ENCODE measurements at places on chromosomes 4 and X.
A peak's percentile ranks its signal among the peaks of the same experiment; 100 is the strongest.

DNA sequence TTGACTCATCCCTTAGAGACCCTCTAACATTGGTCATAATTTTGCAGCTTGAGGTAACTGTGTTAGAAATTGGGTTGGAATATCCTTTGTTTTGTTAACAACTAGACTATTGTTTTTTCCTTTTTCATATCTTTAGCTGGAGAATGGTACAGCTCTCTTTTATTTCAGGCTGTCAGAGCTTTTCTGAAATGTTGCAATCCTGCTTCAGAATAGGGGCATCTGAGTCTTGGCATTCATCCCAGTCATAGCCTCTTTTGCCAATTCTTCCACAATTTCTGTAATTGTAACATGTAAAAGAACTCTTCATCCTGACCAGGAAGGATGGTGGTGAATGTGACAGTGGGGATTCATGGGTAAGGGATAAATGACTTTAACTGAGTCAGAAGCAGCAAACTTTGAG lies 128.7 kb downstream of the FHIP1A start:
- DNase-seq, result no peak

DNA sequence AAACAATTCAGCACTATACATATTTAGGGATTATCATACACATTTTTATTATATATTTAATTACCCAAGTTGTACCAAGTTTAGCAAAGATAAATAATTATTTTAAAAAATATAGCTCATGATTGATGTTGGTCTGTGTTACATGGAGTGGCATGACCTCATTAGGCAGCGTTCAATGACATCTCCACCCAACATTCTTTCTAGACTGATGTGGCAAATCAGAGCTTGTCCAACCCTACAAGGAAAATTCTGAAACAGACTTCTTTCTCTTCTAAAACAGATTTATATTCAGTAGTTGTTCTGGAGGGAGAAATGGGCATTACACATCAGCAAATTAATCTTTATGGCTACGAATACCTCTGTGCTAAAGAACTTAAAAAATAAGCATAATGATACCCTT lies 189.7 kb downstream of the PDGFC start:
- DNase-seq, result no peak

DNA sequence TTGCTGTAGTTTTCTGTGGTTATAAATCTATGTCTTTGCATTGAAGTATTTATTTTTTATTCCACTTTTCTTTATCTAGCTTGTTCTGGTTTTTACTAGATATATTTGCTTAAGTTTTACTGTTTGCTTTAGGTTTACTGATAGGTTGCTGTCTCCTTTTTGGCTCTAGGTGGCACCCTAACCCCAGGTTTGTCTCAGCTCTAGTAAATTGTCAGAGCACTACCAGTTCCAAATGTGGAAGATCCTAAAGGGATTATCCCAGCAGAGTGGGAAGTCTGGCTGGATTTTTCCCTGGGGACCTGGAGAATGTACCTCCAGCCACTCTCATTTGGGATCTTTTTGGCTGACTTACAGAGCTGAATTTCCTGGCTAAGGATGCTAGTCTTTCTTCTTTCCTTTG lies 106.1 kb downstream of the PBDC1 start:
- DNase-seq, result peak; percentile 30

GRCh38 chrX:20500171-20500865 lies 233.6 kb upstream of the RPS6KA3 start:
- DNase-seq, result no peak

DNA sequence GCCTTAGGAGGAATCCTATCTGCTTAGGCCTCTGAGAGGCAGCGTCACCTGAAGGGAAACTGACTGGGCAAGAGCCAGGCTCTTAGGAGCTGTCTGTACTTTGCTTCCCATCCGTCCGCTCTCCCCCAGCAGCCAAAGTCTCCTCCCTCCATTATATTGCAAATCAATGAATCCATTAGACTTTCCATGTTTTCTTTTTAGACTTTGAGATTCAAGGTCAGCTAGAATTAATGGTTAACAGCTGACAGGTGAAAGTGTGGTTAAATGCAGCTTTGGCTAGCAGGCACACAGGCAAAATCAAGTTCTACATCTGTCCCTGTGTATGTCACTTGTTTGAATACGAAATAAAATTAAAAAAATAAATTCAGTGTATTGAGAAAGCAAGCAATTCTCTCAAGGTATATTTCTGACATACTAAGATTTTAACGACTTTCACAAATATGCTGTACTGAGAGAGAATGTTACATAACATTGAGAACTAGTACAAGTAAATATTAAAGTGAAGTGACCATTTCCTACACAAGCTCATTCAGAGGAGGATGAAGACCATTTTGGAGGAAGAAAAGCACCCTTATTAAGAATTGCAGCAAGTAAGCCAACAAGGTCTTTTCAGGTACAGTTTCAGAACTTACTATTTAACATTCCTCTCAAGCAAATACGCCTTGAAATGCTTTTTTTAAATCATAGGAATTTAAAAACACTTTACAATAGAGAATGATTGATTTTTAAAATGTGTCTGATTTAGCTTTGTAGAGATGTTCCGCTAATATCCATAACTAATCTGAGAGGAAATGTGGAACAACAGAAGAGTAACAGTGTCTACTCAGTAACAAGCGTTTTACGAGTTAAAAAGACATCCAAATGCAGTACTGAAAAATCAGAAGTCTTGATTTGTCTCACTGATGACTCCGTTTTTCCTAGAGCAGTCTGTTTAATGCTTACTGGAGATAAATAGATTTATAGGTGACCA lies at the start of gene F11:
F11 (plus strand) TSS at position 507 of the 970 bp plus-strand sequence. CDS start 948 bp downstream, outside the sequence.
- DNase-seq, result no peak

DNA sequence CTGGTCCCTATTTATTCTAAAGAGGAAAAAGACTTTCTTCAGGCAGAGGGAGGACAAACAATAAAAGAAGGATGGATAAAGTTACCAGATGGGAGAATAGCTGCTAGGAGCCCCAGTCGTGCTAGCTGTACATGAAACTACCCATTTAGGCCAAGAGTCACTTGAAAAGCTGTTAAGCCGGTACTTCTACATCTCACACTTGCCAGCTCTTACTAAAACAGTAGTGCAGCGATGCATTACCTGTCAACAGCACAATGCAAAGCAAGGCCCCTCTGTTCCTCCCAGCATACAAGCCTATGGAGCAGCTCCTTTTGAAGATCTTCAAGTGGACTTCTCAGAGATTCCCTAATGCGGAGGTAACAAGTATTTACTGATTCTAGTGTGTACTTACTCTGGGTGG lies 1138.8 kb downstream of the ARAP2 start:
- DNase-seq, result peak; percentile 21

GRCh38 chr4:122218762-122219161 lies 66.6 kb downstream of the BLTP1 start:
- no peak for DNase-seq

DNA sequence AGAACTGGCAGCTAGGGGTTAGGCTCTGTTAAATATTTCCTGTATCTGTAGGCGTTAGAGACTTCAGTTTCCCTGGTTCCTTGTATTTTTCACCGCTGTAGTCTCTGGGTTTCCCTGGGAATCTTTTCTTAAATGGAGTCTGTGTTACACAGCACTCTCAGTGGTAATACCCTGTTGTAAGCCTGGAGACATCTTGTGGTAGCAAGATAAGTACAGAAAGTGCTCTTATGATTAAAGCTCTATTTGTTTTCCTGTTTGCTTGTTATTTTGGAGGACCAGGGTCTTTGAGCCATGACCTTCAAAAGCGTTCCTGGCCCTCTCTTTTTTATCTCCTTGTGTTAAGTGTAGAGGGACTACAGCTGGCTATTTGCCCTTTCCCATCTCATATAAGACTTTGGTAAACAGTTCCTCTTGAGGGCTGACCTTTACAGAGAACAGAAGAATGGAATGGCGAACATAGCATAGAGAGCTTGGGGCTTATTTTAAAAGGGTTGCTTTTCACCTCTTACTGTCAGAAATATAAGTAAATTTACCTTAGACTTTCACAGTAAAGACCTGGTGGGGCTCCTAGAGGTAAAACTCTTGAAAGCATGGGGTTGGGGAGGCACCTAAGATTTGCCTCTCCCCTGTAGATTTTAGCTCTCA lies 782.5 kb downstream of the FAT4 start:
- no peak for DNase-seq

DNA sequence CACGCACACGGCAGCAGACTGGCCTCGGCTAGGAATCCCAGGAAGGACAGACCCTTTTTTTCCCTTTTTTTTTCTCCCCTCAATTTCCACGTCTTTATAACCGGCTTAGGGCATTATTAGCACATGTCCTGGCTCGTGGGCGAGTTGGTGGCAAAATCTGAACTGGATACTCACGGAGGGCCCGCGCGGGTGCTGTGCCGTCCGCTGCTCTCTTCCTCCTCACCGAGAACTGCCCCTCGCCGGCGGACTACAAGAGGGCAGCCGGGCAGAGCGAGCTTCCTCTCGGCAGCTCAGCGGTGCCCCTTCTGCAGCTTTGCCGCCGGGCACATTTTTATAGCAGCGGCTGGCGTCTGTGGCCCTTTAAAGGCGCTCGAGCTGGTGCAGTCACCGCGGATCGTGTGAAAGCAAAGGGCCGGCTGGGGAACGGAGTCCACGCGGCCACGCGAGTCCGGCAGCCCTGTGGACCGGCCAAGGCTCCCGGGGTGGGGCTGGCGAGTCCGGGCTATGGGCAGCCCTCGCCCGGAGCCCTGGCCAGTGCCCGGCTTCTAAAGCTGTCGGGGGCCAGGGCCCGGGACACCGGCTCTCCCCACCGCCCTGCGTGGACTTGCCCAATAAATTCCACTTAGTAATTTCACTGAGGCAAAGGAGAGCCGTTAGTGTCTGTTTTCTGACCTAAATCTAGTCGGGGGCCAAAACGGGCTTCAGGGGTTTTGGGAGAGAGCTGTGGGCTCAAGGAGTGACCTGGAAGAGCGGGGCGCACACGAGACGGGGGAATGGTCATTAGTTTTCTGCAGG lies 1.3 kb upstream of the CITED1 start:
- no peak for DNase-seq

- no peak for DNase-seq
Observed at GRCh38 chr4:121541696-121542095, 155.1 kb downstream of the ANXA5 start.

GRCh38 chrX:24761306-24761705 lies 67.6 kb downstream of the POLA1 start:
- DNase-seq, result no peak

- DNase-seq, result no peak
Observed at GRCh38 chr4:73679836-73680235, 59.6 kb upstream of the RASSF6 start.

- no peak for DNase-seq
Observed at GRCh38 chr4:74418063-74418670, 26.8 kb upstream of the AREG start.

GRCh38 chr4:56310401-56311125 lies 76.7 kb downstream of the AASDH start:
- no peak for DNase-seq

DNA sequence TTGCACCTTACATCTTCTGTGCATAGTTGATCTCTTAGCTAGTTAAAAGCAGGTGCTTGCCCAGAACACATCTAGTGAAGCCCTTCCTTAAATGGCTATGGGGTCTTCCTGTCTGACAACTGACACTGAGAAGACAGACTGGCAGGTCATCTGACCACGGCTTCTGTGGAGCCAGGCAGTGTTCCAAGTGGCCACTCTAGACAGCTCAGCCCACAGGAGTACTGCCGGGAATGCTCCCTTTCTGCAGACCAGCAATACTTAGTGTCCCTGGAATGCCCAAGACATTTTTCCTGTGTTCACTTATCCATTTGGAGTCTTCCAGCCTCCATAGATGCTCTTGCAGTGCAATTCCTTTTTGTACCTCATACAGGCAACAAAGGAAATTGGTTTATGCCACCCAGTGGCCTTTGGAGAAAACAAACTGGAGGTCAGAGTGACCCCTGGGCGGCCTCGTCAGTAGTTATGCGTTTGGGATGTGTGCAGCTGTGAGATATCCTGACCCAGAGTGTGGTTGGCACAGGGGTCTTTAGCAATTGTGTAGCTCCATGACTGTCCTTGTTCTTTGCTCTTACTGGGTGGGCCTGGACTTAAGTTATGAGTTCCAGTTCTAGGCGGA lies 335.5 kb downstream of the ARHGAP10 start:
- DNase-seq, result no peak

- no peak for DNase-seq
Observed at GRCh38 chr4:66741081-66741480, 804.2 kb downstream of the CENPC start.

DNA sequence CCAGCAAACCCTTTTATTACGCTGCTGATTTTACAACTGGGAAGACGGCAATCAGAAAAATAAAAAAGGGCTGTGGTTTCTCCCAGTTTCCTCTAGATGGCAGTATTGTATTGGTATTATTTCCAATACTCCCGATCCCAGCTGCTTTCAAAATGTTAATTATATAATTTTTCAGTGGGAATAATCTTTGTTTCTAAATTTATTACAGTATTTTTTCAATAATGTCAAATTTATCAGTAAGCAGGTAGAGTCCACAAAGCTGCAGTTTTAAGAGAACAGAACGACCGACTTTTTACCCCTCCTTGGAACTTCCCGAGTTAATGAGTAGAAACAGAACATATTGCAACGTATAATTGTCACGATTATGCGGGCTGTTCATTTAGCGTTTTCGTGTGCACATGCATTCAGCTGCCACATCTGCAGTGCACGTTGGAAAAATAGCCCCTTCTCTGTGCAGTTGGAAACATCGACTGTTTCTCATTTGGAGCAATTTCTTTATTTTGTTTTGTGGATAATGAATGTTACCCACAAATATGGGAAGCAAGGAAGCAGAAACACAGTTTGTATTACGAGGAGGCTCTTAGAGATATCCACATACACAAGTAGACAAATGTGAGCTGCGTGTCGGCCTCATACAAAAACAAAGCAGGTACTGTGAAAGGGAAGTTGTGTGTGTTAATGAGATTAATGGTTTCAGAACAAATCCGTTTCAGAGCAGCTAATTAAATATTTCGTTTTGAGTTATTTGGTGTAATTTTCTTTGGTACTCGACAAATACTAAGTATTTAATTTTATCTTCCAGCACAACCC lies 188.0 kb downstream of the STIM2 start:
- DNase-seq, result peak; percentile 7

- DNase-seq, result no peak
Observed at GRCh38 chrX:108117988-108118387, 26.4 kb downstream of the ATG4A start.

DNA sequence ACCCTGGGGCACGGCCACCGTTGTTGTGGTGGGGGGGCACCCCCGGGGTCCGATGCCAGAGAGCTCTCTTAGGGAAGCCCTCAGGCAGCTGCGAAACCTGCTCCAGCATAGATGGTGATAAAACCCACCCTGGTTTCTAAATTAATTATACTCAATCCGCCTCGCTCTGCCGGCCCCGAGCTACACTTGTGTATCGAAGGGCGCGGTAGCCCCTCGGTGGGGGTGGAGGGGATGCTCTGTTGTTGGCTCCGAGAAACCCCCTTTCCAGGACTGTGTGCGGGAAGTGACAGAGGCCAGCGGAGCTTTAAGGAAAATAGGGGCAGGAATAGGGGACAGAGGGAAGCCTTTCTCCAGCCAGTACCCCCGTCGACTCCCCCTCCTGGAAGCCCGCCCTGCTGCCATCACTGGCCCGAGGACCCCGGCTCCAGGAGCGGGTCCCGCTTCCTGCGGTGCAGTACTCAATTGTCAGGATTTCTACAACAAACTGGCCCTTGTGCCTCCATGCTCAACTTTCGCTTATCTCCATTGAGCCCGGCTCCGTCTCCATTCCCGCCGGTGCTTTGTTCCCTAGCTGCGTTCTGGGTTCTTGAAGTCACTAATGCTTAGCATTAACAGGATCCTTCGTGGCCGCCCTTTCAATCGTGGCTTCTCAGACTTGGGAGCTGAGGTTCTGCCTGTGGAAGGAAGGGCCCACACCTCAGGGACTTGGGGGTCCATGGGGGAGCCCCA lies 408.2 kb downstream of the BCOR start:
- no peak for DNase-seq

- DNase-seq, result no peak
Observed at GRCh38 chr4:77022560-77023179, 53.1 kb downstream of the CCNI start.
